ENCODE measurements at places on chromosomes 12 and 14.

GRCh38 chr14:98984719-98985041 lies 287.3 kb downstream of the BCL11B start:
- DNase-seq = no peak

DNA sequence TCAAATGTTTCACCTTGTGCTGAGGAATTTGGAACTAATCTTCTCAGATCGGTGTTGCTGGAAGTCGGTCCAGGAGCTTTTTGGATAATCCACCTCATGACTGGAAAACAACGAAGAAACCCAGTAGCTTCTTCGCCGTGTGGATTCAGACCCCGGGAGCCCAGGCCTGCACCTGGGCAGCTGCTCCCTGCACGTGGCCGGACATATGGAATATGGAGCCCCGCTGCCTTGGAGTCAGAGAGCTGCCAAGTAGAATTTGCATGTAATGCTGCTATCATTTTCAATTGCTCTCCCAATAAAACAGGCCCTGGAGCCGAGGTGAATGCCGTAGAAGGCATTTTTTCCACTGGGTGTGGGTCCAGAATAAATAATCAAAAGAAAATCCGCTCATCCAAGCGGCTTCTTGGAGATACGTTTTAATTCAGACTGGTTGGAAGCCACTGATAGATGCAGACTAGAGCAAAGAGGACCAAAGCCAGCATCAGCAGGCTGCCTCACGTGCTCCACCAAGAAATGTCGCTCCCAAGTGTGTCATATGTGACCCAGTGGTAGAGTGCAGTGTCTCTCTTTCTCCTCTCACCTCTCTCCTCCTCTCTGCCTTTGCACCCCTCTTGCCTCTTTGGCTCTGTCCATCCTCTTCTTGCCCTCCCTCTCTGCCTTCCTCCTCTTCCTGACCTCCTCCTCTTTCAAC lies 115.3 kb downstream of the ZNF664 start:
- no peak for DNase-seq

DNA sequence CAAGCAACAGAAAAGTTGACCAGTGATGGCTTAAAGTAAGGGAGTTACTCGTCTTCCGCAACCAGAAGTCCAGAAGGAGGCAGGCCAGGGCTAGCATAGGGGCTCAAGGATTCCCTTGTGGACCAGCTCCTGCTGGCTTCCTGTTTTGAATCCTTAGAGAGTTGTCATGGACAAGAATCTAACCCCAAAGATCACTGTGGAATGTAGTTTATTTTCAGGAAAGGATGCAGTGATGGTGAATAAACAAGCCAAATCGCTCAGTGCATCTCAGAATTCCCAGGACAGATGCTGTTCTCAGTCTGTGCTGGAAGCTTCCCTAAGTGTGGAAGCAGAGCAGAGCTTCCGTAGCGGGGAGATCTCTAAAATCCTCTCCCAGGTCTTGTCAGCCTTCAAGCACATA lies 311.3 kb downstream of the C12orf75 start:
- DNase-seq = no peak

GRCh38 chr12:50275556-50275955 lies 7.8 kb downstream of the LIMA1 start:
- no peak for DNase-seq

DNA sequence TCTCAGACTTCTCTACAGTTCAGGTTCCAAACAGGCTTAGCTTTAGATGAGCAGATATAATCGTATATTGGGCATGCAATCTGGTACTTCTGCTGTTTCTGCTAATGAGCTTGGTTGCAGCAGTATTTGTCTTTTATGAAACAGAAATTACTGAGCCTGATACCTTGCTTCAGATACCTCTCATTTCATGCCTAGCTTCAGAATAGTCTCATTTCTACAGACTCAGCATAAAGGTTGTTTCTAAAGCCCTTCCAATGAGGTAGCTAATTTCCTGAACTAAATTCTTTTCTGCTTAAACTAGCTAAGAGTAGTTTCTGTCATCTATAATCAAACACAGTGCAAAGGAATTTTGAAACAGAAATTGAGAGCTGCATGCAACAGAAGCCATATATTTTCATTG lies 275.0 kb upstream of the KITLG start:
- DNase-seq = no peak

- no peak for DNase-seq
Observed at GRCh38 chr12:90084018-90084417, 375.4 kb upstream of the ATP2B1 start.

DNA sequence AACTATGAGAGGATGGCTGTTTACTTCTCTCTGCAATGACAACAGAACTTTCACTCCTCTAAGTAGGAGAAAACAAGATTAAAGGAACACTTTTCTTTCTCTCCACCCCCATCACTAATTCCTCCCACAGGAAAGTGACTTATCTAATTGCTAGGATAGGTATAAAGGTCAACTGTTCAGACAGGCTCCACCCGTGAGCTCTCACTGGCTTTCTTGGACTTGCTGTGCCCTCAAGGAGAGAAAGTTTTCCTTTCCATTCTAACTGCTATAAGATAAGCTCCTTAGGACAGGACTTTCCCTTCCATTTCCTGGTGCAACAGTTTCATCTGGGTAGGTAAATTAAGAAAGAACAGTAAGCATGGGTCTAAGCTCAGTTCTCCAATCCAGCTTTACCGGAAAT lies 4.8 kb downstream of the SLC41A2 start:
- no peak for DNase-seq

DNA sequence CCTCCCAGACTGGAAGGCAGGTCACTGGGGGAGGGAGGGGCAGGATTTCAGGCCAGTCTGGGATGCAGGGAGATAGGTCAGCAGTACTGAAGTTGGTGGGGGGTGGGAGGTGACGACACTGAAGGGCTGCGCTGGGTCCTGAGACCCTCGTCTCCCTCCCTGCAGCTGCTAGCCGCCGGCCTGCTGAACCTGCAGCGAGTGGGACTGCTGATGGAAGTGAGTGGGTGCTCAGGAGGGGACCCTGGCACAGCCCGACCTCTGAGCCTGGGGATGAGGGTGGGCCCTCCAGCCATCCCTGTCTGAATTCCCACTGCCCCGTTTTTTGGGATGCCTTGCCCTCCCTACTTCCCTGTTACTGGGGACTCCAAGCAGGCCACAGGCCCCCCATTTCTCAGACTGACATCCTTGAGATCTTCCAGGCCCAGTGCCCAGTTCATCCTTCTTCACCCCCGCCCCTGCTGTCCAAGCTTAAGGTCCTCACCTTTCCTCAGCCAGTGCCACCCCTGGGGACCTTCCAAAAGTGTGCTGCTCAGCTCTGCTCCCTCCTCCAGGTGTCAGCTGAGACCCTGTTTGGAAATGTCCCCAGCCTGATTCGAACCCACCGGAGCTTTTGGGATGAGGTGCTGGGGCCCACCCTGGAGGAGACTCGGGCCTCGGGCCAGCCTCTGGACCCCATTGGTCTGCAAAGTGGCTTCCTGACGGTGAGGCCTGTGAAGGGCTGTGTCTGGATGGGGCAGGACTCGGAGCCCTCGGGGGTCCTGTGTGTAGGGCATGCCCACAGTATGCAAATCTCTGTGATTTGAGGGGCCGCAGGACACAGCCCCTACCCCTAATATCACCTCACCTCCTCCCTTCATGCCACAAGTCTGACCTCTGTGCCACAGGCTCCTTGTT lies 5.5 kb downstream of the PLEKHG6 start:
- no peak for DNase-seq

DNA sequence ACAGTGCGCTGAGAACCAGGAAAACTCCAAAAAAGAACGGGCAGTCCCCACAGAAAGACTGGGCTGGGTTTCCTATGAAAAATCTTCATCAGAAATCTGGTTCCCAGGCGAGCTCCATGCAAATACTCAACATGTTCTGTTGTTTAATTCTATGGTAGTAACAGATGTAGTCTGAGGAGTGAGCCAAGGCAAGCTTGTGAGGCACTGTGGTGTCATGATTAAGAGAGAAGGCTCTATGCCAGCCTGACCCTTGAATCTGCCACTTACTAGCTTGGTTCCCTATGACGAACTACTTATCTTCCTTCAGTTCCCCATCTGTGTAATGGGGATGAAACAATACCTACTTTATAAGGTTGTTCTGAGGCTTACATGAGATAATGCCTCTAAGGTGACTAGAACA lies 10.7 kb downstream of the POMT2 start:
- DNase-seq = no peak

GRCh38 chr12:9813821-9814798 lies 13.2 kb upstream of the KLRF1 start:
- DNase-seq = no peak

- no peak for DNase-seq
Observed at GRCh38 chr14:79493081-79493645, 718.1 kb downstream of the DIO2 start.

- no peak for DNase-seq
Observed at GRCh38 chr14:71536927-71537772, 395.1 kb upstream of the RGS6 start.

DNA sequence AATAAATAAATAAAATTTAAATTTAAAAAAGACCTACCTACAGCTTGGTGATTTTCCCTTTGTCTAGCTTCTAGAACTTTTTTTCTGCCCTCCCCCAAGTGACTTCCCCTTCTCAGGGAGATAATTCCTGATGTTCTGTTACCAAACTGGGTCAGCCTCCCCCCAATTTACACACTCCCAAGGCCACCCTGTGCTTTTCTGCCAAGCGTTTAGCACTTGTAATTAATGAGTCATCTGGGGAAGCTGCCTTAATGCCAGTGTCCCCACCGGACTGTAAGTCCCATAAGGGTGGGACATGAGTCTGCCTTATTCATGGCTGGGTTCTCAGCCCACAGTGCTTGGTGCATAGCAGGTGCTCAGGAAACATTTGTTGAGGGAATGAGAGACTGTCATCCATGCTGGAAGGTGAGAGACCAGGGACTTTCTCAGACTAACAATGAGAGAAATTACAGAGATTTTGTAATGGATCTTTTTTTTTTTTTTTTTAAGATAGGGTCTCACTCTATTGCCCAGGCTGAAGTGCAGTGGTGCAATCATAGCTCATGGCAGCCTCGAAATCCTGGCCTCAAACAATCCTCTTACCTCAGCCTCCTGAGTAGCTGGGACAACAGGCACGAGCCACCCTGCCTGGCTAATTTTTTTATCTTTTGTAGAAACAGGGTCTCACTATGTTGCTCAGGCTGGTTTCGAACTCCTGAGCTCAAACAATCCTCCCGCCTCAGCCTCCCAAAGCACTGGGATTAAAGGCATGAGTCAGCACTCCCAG lies 106.8 kb downstream of the PHETA1 start:
- no peak for DNase-seq

DNA sequence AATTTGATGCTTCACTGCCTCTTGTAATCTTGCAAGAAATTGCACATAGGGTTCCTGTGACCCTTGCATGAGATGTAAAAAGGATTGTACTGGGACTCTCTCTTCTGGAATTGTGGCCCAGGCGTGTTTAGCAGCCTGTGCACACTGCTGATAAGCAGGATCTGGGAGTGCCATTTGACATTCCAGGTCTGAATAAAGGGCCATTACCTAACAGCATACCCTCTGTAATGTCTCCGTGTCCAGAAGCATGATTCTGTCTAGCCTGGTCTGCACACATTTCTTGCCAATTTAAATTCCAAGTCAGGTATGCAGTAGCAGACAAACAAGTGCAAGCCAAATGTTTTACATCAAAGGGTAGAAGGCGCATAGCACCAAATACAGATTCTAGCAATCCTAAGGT lies 18.1 kb upstream of the MAPKAPK5 start:
- no peak for DNase-seq

DNA sequence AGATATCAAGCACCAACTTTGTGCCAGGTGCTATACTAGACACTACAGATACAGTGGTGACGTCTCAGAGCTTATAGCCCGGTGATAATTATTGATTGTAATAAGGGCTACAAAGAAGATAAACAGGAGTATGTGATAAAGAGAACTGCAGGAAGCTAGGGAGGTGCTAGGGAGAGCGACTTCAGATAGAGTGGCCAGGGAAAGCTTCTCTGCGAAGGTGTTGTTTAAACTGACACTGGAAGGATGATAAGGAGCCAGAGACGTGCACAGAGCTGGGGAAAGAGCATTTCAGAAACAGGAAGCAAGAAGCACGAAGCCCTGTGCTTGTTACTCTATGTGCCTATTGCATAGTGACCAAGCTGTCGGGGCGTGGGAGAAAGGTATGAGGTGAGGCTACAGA lies 48.1 kb upstream of the OTX2 start:
- no peak for DNase-seq

DNA sequence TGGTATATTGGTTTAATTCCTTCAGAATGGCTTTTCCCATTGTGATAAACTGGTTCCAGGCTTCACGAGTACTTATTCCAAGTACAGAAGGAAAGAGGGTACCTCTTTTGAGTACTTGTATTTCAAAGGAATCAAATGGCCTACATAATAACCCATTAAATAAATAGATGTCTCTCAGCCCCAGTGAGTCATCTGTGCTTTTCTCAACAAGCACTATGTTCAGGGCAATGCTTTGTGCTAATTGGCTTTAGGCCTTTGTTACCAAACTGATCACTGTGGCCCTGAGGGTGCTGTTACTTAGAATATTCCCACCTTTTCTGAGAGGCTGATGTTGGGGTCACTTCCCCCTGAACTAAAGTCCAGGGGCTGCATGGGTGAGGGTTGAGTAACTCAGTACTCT lies 107.1 kb downstream of the LRRK2 start:
- DNase-seq = no peak

GRCh38 chr12:48389409-48389808 lies 38.7 kb upstream of the ZNF641 start:
- DNase-seq = no peak

- peak; percentile 30 for DNase-seq
Observed at GRCh38 chr12:6768990-6769389, 2.8 kb downstream of the PTMS start.

GRCh38 chr12:33770652-33771051 lies 251.6 kb upstream of the ALG10 start:
- DNase-seq = no peak

GRCh38 chr12:49201595-49202295 lies 12.9 kb upstream of the TUBA1A start:
- DNase-seq = peak; percentile 67

GRCh38 chr12:102961466-102961855 lies 4.0 kb downstream of the ASCL1 start:
- peak; percentile 98 for DNase-seq

- no peak for DNase-seq
Observed at GRCh38 chr14:59272633-59273032, 84.2 kb downstream of the DAAM1 start.

- DNase-seq = peak; percentile 78
Observed at GRCh38 chr14:36207500-36207899, 31.0 kb upstream of the PTCSC3 start.

DNA sequence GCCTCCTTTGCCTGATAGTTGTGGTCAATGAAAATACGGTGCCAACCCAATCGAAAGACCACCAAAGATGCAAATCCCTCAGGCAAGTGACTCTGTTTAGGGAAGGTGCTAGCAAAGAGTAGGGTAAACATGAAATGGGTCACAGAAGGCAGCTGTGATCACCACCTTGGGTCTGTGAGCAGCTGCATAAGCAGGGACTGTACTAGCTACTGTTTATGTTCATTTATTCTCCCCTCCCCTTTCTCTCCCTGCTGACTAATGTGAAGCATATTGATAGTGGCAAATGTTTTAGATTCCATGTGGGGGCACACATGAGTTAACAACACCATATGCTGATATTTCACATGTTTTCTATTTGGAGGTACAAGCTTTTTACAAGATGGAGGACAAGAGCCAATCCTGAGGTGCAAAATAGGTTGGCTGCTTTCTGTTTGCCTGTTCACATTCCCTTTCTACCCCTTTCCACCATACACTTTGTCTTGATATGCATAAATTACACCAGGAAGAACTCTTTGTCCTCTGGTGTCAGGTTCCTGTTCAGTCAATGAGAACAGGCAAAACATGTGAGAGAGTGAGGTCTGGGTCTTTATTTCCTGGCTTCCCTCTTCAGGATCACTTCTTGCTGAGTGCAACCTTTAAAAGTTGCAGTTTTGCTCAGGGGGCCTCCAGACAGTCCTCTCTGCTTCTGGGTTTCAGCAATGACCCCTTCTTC lies 71.1 kb downstream of the AVPR1A start:
- peak; percentile 74 for DNase-seq

- no peak for DNase-seq
Observed at GRCh38 chr12:47754881-47755280, 3.8 kb downstream of the RAPGEF3 start.
